ENCODE measurements at places on chromosomes 12 and 14.
A peak's percentile ranks its signal among the peaks of the same experiment; 100 is the strongest.

DNA sequence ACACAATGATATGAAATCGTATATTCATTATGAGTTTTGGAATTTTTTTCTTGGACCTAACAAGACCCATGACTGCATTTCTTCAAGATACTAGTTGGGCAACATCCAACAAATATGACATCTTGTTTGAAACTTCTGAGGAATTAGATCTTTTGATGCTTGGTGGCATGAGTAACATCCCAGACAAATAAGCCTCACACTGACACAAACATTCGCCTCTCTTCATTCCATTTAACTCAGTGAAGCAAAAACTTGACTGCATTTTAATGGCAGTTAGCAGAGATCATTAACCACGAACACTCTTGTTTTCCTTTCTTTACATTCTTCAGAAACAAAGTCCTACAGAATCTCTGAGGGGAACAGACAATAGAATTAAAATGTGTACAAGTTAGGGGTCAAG, 758.3 kb downstream of the C12orf50 start:
- peak; percentile 8 for DNase-seq

DNA sequence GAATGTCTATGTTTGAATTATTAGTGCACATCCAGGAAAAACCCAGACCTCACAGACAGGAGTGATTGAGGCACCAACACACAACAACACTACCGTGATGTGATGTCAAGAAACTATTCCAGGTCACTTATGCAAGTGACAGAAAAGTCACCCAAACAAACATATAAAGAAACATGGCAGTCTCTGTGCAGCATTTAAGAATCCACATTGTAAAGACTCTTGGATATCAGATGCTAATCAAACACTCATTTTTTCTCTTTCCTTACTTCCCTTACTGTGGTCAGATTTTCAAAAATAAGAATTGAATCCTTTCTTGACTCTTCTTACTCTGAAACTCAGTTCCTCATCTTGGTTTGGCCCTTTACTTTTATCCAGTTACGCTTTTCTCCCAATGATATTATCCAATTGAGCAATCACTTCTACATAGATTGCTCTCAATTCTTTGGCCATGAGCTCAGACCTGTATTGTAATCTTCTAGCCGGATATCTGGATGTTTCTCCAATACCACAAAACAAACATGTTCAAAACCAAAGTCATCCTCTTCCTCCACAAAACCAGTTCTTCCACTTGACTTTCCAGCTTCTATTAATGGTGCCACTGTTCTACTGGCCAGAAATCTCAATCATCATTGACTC, 115.4 kb downstream of the DUSP6 start:
- no peak for DNase-seq

GRCh38 chr12:53414756-53415417, 8.8 kb upstream of the AMHR2 start:
- DNase-seq, result peak; percentile 72

GRCh38 chr12:6277982-6278438, 32.5 kb upstream of the PLEKHG6 start:
- no peak for DNase-seq

DNA sequence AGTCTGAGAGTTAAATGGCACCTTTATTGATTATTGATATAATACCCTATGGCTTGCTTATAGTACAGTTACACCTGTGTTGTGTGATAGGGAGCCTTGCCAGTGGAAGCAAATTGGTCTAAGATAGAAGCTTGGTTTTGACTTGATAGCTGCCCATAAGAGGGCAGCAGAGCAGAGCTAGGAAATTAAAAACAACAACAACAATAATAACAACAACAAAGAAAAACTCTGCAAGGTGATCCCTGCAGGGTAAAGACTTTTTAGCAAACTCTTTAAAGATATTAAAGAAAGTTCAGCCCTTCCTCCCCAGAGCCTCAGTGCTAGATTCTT, 18.0 kb upstream of the RNASE10 start:
- DNase-seq, result no peak

DNA sequence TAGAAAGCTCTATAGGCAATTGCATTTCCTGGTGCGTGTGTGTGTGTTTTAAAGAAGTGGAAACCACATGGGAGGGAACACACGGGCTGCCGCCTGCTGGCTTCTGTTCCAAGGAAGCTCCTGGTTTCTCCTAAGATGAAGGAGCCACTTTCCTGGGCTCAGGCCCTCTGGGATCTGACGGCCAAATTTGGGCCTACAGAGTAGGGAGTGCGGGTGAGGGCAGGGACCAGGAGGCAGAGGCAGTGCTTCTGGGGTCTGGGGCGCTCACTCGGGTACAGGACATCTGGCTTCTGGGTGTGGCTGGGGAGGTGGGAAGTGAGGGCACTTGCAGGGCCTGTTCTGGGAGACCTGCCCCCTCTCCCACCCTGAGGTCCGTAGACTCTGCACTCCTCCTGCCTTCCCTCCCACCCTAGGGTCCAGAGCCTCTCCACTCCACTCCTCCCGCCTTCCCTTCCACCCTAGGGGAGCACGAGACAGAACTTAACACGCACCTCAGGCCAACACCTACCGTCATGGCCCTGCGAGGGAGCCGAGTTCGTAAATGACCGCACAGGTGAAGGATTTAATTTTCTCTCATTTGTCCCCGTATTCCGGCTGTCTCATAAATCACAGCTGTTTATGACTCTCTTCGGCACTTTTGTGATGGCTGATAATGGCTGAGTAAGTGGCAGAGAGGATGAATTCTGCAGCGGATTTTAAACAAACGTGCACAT, 127.7 kb downstream of the KIF26A start:
- no peak for DNase-seq

DNA sequence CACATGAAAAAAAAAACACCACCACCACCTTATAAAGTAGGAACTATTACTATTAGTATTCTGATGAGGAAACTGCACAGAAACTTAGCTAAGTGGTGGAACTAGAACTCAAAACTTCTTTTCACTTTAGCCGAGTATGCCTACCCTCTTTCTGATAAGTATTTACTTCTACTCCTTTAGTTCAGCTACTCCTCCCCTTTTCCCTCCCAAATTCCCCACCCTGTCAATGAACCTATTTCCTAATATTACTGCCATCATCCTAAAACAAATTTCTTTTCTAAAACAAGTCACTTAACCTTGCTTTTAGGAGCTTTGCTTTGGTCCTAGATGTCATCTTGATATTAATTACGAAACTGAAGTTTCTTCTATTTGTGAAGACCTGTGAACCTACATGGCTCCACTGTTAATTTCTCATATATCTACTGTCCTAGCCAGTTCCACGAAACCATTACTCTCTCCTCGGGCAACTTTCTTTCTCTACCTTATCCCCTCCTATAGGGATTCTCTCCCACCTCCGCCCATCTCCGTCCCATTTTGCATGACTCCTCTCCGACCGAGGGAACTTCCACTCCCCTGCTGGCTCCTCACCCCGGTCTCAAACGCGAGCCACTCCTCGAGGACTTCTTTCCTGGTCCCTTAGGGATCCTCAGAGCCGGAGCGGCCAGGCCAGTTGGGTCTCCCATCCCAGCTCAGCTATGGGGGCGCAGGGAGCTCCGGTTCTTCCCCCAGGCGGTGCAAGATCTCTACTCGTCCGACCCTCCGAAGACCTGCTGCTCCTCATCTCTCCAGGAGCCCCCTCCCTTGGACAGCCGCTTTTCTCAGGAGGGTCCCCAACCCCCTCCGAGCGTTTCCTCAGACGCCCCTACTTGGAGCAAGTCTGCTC, 1.1 kb downstream of the NUMB start:
- no peak for DNase-seq

DNA sequence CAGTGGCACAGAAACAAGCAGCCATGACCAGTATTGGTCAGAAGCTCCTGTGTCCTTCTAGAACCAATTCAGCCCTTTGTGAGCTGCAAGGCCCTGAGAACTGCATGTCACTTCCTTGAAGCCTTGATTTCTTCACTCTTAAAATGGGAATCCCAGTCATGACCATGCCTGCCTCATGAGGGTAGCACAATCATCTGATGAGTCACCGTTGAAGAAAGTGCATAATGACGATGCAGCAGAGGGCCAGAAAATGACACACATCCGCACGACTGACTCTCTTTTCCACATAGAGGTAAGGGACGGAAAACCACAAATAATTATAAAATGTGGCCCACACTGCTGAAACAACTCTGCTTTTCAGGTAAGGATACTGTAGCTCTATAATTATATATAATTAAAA, 777.4 kb downstream of the BCL11B start:
- no peak for DNase-seq

- no peak for DNase-seq
Observed at GRCh38 chr12:107229827-107230226, 136.5 kb upstream of the CRY1 start.

DNA sequence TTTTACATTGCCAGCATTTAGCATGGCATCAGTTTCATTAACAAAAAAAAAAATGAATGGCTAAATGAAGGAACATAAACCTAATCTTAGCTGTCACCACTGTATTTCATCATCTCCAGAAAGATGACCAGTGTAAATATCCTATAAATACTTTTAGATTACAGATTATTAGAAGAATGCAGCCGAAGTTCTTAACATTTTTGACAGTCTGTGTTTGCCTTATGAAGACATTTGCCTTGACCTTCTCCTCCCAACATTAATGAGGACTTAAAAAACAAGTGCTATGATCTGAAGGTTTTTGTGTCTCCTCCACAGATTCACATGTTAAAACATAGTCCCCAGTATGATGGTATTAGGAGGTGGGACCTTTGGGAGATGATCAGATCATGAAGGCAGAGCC, 253.0 kb downstream of the SNAPC1 start:
- DNase-seq, result peak; percentile 37

DNA sequence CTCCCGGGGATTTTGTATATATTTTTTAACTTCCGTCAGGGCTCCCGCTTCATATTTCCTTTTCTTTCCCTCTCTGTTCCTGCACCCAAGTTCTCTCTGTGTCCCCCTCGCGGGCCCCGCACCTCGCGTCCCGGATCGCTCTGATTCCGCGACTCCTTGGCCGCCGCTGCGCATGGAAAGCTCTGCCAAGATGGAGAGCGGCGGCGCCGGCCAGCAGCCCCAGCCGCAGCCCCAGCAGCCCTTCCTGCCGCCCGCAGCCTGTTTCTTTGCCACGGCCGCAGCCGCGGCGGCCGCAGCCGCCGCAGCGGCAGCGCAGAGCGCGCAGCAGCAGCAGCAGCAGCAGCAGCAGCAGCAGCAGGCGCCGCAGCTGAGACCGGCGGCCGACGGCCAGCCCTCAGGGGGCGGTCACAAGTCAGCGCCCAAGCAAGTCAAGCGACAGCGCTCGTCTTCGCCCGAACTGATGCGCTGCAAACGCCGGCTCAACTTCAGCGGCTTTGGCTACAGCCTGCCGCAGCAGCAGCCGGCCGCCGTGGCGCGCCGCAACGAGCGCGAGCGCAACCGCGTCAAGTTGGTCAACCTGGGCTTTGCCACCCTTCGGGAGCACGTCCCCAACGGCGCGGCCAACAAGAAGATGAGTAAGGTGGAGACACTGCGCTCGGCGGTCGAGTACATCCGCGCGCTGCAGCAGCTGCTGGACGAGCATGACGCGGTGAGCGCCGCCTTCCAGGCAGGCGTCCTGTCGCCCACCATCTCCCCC, 777 bp downstream of the ASCL1 start:
- DNase-seq, result peak; percentile 13

Data from fibroblast of villous mesenchyme (primary cell).